ENCODE measurements at places on chromosomes 5 and 9.

DNA sequence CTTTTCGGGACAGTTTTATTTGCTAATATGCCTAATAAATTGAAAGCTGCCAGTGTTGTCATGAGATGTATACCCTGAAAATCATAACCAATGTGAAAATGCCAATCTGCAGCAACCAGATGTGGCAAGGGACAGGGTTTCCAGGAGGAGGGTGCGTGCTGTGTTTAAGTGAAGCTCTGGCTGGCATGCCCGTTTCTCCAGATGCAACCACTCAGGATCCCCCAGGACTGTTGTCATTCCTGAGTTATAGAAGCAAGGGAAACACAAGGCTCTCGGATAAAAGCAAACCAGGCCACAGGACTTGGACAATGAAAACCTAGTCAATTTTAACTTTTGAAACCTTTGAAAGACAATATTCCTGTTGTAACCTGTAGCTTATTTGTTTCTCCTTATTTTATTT, 360.2 kb downstream of the SLIT3 start:
- no peak for DNase-seq

- DNase-seq = no peak
Observed at GRCh38 chr5:160054047-160054446, 45.1 kb downstream of the TTC1 start.

DNA sequence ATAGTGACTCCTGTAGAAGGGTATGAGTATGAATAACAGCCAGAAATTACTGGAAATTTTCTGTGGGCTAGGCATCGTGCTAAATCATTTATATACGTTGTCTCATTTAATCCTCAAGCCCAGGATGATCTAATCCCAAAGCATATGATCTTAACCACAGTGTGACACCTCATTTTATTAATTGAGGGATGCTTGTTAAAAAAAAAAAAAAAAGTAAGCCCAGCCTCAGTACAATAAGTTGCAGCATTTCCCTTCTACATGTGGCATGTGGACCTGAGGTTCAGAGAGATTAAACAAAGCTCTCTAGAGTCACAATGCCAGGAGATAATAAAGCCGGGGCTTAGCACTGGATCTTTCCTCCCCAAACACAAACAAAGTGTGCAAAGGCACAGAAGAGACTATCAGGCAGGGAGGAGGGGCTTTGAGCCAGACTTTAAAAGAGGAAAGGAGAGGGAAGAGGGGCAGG, 49.5 kb downstream of the KLF4 start:
- DNase-seq = no peak

DNA sequence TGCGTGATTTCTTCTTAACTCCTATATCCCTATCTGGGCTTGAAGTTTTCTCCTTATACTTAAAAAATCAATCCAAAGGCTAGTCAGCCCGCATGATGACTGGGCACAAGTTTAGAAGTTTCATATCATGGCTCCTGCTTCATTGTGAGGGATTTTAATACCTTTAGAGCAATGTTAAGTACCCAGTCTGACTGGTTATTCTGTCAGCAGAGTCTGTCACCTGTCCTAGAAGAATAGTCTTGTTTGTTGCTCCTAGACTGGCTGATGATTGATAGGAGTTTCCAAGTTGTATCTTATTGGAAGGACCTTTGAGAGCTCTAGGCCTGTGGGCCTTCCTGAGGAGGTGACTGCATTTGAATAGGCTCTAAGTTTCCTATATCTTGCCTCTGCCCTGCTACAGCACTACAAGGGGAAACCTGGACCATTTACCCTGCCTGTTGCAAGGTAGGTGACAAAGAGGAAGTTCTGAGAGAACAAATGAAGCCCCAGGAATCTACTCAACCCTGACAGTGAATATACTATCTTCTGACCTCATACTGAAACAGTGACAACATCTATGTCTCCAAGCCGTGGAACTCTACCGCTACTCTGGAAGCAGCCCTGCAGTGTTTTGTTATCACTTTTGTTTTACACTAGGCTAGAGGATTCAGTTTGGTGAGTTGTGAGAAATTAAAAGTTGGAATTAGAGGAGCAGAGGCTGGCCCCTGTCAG, 66.5 kb downstream of the F2RL2 start:
- DNase-seq = no peak

GRCh38 chr9:115229496-115229895, 111.5 kb upstream of the TNC start:
- no peak for DNase-seq

DNA sequence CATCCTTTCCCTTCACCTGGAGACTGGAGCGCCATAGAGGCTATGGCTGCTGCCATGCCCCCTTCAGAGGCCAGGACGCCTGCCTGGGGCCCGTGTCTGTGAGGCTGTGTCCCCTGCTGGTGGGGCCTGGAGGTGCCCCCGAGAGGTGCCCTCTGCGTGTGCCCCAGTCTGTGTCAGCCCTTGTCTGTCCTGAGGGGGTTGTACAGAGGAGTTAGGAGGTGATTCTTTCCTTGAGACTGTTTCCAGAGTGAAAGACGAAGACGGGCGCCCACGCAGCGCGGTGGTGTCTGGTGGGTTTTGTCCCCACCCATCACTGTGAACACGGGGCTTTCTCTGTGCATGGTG, 24.6 kb downstream of the TRAF2 start:
- DNase-seq = no peak

GRCh38 chr5:159912033-159912800, 4.1 kb upstream of the ADRA1B start:
- DNase-seq = no peak

DNA sequence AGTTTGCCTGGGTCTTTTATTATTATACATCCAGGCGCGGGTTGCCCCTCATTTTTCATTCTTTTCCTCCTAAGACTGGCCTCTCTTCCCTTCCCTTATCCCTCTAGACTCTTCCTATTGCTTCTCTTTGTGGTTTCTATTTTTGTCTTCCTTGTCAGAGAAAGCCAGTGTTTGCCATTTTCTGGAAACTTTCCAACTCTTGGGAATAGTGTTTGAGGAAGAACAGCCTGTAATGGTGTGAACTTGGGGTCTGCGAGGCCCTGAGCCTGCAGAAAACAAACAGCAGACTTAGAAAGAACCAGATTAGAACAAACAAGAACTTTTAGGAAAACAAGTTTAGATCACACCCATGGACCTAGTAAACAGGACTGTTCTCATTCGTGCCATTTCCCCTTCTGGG, 15.5 kb downstream of the PRKACG start:
- no peak for DNase-seq

DNA sequence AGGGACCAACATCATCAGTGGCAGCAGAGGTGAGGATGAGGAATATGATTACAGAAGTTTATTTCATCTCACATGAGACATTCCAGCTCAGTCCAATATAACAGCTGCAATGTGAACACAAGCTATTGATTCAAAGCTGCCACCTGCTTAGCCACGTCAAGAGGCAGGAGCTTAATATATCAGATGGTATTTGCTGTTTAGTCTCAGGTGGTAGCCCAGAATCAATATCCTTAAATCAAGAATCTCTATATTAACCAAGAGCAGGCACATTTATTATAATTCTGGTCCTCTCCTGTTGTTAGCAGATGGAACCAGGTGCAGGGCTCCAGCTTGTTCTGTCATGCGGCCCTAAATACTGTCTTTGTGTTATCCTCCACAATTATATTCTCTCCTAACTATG, 431.6 kb downstream of the ICE1 start:
- DNase-seq = no peak

DNA sequence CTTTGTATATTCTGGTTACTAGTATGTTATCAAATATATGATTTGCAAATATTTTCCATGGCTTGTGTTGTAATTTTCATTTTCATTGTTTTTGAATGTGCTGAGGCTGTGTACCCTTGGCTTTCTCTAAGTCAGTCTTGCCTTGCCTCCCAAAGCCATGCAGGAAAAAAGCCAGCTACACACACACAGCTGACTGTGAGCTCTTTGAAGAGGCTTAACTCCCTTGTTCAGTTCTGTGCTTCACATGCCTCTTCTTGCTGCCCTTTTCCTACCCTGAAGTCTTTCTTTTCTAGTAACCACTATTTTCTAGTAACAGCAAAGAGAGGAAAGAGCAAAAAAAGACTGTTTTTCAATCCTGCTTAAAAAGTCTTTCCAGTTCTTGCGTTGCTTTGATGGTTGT, 53.9 kb downstream of the KCNN2 start:
- DNase-seq = no peak

DNA sequence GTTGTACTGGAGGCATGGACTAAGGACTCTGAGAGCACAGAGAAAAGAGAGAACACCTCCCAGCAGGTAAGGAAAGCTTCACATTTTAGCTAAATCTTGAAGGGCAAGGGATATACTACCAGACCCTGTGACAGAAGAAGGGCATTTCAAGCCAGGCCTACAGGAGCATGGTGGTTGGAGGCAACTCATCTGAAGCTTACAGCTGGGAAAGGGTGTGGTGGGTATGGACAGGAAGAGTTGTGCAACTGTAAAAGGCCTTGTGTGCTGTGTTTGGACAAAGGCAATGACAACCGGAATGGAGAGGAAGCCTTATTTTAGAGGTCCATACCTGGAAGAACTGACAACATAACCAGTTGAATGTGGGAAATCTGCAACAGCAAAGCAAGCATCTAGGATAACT, 31.2 kb downstream of the NIPSNAP3B start:
- no peak for DNase-seq

DNA sequence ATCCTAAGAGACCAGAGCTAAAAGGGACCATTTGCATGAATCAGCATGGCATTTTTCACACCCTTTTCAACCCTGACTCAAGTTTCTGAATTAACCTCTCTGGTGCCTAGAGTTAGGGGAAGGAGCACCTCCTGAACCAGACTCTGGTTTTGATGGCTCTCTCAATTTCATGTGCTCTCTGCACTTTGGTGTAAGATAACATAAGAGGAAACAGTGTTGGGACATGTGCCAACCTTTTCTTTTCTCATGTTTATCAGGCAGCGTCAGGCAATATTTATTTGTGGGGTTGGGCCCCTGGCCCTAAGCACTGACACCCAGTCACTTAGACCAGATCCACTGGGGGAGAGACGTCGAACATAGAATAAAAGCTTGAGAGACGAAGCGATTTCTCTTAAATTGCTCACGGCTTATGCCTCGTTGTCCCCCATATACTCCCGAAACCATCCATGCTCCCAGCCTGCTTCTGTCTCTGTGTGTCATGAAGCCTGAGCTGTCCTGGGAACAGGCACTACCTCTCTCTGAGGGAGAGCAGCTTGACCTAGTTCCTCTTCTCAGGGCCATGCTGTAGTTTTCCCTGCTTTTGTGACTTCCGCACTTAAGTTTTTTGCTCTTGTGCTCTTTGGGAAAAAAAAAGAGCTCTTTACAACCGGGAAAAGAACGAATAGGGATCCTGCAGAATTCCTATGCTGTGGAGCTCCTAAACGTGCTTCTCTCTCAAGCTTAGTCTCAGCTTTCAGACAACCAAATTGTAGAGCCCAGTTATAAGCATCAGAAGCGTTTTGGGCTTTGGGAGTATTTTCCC, 195.7 kb downstream of the NR3C1 start:
- DNase-seq = no peak

DNA sequence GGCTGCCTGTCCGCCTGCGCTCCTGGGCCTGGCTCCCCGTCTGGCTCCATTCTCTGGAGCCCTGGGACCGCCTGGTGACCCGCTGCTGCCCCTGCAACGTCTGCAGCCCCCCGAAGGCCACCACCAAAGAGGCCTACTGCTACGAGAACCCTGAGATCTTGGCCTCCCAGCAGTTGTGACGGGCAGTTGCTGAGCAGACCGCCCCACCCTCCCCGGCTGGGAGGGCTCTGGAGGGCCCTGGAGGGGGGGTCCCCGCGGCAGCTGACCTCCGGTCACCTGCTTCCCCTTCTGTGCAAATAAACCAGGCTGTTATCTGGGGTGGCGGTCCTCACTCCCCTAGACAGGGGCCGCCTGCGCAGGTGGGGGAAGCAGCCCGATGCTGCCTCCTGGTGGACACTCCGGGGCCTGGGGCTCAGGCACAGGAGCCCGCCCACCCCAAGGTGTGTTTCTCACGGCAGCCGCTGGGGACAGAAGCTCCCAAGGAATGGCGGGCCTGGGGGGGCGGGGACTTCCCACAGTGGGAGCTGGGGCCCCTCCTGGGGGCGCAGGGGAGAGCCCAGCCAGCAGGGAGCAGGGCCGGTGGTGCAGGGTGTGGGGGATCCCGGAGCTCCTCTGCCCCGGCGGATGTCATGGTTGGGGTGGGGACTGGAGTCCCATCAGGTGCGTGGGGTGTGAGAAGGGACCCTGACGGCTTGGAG, 4.7 kb upstream of the TUBB4B start:
- DNase-seq = no peak

DNA sequence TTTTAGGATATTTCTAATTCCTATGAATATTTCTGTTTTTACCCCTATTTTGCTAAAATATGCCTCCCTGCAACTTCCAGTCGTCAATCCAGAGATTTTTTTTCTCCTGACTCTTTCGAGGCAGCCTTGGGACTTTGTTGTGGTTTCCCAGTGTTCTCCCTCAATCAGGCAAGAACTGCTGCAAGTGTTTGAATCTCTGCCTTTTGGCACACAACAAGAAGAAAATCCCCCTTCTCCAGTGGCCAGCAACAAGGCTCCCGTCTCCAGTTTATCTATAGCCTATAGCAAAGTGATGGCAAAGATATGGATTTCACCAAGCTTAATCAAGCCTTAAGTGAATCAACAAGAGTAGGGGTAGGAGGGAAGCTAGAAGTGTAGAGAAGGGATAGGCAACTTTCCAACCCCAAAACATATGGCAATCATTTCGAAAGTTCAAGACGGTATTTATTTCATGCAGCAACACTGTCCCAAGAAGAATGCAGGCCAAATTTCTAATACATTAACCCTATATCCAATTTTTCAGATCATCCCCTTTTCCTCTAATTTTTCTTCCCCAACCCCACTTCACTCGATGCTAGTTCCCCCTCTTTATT, 37.7 kb upstream of the PAPPA start:
- DNase-seq = no peak

Measured in esophagus squamous epithelium (tissue), 5 donors.